ENCODE measurements at places on chromosomes 7 and 10.
A peak's percentile ranks its signal among the peaks of the same experiment; 100 is the strongest.

DNA sequence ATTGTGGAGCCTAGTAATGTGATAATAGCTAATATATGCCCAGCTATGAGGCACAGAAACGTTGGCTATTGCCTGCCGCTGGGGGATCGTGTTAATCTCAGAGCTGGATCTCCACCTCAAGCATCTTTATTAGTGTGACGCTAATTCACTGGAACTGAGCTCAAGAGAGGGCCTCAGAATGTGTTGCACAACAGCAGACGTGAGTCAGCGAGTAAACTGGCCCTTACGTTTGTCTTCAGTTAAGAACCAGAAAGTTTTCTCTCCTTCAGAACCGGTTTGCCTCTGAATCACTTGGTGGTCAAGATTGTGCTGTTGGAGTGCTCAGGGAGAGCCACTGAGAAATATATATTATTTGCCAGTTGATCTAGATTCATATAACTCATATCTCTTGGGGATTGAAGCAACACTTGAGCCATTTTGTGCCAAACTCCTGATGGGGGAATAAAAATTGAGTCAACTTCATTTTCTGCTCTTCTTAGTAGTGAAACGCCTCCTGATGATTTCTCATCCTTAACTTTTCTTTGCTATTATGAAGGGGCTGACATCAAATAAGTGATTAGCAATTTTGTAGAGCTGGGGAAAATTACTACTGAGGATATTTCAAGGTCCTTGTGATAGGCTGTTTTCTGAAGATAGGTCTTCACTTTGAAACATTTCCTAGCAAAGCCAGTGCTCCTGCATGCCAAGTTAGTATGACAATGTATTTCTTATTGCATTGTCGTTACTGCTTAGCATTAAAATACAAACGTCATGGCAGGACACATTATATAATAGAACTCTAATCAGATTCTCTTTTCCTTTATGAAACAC, 22.3 kb downstream of the BZW2 start:
- DNase-seq, result no peak

DNA sequence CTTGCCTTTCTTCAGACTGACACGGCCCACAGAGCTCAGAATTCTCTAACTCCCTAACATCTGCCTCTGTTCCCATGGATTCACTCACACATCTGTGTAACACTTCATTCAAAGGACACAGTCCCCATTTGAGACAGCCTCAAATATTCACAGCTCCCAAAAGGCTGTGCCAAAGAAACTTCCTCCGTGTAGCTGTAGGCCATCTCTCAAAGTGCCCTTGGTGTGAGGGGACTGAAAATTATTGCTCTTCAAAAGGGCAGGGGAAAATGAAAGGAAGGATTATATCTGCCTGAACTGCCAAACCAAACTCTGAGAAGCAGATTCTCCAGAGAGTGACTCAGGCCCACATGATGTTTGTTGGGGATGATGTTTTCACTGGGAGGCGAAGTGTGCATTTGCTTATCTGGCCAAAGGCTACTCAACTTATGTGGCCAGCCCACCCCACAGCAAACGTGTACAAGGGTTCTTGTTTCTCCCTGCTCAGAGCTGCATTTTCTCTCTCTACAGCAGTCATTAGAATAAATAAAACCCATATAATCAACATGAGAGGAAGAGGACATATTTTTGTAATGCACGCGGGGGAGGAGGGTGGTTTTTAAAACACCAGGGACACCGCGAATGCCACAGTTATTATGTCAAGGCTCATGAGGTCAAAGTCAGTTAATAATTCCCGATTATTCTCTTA, 302.4 kb upstream of the NFE2L3 start:
- no peak for DNase-seq

- DNase-seq, result no peak
Observed at GRCh38 chr7:72345208-72345727, 66.9 kb downstream of the CALN1 start.

- no peak for DNase-seq
Observed at GRCh38 chr7:55409482-55410225, 44.5 kb downstream of the LANCL2 start.

GRCh38 chr10:5559642-5560141, 34.9 kb downstream of the CALML3 start:
- no peak for DNase-seq

DNA sequence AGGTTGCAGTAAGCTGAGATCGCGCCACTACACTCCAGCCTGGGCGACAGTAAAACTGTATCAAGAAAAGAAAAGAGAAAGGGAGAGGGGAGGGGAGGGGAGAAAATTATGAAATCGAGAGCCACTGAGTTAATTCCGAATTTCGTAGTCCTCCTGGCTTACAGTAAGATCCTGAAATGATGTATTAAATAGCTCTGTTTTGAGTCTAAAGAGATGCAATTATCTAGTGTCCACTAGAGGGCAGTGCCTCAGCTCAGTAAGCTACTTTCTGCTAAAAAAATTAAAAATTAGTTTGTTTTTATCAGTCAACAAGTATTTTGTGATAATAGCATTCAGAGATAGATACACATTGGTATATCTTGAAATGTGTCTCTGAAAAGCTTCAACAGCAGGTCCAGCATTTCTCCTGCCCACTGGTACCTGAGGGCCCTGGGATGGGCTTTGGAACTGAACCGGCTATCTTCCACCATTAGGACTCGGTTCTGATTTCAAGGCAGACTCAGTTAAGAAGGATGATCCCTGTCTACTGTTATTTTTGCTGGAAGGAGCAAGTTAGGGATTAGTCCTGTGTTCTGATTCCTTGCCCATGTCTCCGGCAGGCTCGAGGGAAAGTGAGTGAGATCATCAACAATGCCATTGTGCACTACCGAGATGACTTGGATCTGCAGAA, 19.5 kb downstream of the TSPAN33 start:
- no peak for DNase-seq

DNA sequence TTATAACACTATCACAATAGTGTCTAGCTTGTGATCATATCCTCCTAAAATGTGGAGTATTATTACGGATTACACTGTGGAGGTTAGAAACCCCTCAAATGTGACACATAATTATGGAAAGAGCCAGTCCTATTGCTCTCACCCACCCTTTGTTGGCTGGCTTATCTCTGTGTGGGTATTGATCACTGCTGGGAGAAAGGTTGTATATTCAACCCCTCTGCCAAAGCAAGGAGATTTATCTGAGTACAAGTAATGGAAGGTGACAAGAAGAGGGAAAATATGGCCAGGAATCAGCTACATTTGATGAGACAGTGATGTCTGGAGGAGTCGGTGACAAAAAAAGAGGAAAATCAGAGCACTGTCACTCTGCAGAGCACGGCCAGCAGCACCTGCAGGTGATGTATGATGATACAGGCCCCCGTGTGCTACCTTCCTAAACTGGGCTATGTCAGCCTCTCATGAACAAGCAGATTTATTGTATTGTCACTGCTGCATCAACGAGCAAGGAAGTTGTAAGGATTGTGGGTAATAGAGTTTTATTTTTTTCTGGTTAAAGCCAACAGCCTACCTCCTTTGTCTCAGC, 235.3 kb downstream of the PHF14 start:
- DNase-seq, result no peak

DNA sequence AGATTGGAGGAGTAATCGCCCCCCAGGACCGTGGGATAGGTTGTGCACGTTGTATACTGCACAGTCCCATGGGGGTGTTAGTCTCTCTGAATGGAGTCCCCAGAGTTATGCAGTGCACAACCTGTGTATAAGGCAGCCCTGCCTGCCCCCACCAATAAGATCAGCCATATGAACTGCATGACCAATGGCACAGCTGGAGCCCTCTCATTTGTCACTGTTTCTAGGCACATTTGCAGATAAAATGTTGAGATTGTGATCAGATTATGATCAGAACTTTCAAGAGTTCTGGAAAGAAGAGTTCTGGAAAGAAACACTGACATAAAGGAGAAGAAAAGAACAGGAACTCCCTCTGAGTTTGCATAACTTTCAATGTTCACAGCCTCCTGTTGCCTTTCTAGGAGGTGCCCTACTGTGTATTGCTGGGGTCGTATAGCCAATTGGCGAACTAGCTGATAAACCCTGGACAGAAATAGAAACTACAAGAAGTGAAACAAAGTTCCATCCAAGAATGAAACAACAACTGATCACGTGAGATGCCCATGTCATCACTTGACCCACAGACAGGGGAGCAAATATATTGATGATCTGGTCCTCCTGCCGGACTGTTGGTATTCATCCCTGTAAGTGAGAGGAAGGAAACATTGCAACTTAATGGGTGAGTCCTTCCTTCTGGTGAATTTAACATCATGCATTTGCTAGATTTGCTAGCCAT, 49.6 kb upstream of the TOMM7 start:
- DNase-seq, result peak; percentile 45
